ENCODE measurements at places on chromosomes 6 and 20.

DNA sequence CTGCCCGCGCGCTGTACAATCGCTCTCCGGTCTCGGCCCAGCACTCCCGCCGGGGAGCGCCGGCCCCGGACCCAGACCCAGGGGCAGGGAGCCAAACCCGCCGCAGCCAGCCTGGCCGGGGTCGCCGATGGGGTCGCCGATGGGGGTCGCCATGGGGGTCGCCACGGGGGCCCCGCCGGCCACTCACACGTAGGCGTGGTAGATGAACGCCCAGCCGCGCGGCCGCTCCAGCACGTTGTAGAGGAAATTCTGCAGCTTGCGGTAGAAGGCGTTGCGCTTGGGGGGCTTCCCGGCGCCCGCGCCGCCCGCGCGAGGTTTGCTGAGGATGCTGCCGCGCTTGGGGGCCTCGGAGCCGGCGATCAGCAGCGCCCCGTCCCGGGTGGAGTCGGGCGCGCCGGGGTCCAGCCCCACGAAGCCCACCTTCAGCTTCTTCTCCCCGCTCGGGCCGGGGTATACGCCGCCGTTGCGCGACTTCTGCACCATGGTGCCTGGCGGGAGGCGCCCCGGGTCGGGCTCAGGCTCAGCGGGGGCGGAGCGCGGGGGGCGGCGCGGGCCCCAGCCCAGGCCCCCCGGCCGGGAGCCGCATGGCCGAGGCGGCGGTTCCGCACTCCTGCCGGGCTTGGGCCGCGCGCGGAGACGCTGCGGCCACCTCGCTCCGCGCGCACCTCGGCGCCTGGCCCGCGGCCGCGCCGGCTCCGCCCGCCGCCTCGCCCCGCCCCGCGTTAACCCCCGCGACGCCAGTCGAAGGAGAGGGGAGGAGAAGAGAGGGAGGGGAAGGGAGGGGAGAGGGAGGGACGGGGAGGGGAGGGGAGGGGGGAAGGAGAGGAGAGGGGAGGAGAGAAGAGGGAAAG lies at the start of gene KCNQ2:
Gene KCNQ2 (minus strand): TSS at position 675 of the 851 bp plus-strand sequence. CDS start 192 bp downstream, at position 483.
- no peak for DNase-seq

DNA sequence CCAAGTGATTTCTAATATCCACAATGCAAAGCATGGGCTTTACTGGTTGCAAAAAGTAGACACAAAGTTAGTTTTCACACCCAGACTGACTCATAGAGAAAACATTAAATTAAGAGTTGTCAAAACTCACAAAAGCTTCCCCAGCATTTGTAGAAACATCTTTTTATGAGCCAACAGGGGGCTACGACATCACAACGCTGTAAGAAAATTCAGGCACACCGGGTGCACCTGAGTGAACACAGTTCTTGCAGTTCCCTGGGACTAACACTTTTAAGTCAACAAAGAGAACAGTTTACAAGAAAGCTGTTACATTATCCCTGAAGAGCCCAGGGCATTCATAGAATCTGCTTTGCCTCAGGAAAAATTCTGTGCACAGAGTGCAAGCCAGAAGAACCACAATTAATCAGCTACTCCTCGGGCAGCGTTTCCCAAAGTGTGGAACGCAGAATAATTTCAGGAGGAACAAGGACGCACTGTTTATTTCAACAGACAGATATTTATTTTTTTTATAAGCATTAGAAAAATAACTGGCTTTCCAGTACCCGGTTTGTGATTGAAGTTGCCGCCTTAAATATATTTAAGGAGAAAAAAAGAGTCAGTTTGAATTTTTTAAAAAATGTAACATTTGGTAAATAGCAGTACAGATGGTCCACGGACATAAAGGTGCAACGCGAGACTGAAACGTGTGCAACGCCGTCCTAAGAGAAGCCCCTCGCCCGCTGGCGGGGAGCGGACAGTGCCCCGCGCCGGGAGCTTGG lies 1.2 kb downstream of the NCOA5 start:
- no peak for DNase-seq

DNA sequence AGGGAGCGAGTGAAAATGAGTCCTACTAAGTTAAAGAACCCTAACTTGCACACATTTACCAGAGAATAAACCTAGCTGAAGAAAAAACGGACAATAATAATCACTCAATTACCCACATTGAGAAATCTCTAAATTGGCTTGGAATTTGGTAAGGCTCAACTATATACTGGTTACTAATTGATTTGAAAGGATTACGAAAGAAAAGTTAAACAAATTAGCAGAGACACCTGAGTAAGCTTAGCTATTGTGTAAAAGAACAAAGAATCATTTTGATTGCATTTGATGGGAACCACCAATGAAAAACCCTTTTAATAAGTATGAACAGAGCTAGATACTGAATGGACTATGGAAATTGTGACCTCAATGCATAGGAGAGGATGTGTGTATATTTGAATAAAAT lies 118.6 kb upstream of the ADGRF1 start:
- DNase-seq = no peak

DNA sequence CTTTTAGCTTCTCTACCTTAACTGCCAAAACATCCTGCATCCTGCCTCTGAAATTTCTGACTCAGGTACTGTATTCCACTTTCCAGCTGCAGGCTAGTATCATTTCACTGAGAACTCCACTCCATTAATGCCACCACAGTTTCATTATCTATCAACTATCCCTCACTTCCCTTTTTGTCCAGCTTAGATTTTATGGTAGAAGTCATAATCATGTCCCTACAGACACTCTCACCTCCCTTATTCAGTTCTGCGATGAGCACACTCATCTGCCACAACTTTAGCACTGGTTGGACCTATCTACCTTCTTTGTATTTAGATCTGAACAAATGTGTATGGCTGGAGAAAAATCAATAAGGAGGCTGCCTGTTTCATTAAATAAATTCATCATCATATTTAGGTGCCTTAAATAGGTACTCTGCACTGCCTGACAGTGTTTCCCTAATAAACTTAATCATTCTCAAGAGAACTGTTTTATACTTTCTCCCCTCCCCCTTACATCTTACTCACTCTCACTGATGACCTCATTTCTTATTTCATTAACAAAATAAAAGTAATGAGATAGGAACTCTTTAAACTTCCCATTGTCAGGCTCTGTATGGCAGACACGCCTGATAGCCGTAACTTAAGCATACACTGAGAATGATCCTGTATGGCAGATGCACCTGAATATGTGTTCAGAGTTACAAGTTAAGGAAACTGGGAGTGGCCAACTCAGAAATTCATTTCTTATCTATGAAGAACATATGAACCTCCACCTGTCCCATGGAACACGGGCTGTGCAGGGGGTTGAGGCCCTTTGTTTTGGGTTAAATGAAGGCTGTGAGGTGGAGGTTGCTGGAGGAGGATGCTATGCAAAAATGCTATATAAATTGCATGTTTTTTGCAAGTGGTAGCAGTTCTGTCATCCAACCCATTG lies 95.3 kb upstream of the MAN1A1 start:
- no peak for DNase-seq

GRCh38 chr6:163579111-163579879 lies 164.8 kb downstream of the QKI start:
- no peak for DNase-seq

DNA sequence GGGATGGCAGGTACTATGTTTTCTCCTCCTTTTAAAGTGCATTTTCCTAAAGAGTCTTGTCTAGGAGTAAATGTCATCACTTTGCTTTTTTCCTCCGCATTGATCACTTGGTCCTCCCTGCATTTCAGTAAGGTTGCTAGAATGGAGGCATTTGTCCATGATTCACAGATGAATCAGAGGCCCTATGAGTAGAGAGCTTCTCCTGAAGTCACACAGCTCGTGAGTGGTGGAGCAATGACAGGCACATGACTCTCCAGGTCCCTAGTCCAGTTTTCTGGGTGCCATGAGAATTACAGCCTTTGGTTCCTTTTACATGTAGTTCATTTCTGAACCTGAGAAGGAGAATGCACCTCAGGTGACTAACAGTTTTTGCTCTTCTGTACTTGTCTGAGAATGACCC lies 50.5 kb downstream of the HLA-A start:
- no peak for DNase-seq

DNA sequence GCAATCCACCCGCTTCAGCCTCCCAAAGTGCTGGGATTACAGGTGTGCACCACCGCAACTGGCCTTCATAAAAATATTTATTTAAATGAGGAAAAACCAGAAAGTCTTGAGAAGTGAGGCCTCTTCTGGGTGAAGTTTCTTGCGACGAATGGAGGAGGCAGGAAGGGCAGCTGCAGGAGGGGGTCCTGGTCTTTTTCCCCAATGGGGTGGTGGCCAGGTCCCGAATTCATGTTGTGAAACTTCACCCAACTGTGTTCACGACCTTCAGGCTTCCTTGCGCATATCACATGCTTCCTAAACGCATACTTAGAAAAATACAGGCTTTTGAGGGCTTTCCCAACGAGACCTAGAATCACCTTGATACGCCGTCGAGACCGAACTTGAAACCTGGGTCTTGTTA lies 145.1 kb downstream of the CDH4 start:
- DNase-seq = no peak

Data from breast epithelium (tissue), 4 donors.